ENCODE measurements at places on chromosomes 16 and 17.

DNA sequence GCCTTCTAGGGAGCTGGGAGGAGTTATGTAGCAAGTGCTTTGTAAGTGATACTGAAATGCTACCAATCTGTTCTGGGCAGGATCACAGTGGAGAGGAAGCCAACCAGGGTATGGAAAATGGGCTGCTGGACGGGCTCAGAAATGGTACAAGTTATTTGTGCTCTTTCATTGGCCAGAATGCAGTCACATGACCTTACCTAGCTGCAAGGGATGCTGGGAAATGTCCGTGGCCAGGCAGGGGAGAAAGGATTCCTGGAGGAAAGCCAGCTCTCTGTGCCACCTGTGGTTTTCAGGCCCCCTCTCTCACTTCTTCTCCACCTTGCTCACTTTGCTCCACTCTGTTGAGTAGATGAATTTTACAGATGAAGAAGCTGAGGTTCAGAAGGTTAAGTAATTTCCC lies 4.8 kb downstream of the EEF2K start:
- no peak for DNase-seq

GRCh38 chr17:60554377-60554788 lies 28.3 kb upstream of the APPBP2 start:
- no peak for DNase-seq

- DNase-seq = no peak
Measured at GRCh38 chr16:49452578-49452977, 79.0 kb downstream of the C16orf78 start.

DNA sequence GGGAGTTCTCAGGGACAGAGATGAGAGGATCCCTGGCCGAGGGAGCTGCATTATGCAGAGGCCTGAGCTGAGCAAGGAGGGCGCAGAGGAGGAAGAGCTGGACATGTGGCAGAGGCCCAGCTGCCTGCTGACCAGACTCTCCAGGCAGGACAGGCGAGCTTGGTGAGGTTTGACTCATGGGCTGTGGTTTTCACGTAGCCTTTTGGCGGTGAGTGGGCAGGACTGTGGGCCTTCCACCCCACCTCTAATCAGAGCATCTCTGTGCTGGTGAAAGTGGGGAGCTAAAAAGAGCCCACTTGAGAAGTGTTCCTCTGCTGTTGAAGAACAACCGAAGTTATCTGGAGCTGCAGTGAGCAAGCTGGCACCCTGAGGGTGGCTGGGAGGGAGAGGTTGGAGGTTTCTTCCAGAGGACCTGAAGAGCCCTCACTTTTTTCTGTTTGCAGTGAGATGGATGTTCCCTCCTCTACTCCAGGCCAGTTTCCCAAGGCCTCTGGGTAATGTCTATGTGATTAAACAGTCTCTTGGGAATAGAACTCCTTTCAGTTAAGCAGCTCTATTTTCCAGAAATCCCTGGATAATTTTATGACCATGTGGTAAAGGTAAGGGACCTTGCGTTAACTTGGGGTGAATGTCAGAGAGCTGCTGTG lies 11.9 kb downstream of the EPN2 start:
- DNase-seq = no peak

DNA sequence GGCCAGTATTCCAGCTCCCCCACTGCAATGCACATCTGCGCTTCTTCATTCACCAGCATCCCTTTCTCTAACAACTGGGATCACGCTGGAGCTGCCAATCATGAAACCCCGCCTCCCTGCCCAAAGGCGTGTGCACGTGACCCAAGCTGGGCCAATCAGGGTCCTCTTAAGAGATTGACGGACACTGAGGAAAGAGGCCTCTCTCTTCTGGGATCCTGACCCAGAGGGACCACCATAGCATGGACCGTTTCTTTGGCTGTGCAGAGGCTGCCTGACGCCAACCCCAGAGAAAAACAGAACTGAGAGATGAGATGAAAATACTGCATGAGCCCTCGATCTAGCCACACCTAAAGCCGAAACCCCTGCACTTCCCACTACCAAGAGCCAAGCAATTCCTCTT lies 32.0 kb downstream of the COTL1 start:
- no peak for DNase-seq

Measured in naive thymus-derived CD8-positive, alpha-beta T cell (primary cell).